GM19239 (cell line): ENCODE measurements at places on chromosomes 5 and 9.

DNA sequence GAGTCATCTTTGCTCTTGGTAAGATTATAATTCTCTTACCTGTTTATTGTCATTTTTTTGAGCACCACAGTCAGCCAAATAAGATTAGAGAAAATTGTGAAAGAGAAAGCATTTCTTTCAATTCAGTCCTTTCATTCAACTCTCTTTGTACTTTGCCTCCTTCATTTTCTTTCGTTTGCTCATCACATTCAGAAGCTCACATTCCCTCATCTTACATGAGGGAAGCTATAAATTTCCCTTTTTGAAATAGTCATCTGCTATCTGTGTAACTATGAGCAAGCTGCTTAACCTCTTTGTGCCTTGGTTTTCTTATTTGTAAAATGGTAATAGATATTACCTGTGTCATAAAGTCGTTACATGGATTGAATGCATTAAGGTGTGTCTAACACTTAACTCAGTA is 41.4 kb downstream of the PAM start:
- no peak for DNase-seq

GRCh38 chr9:37187713-37188439 is 67.5 kb downstream of the ZCCHC7 start:
- DNase-seq, result peak; percentile 24

- DNase-seq, result no peak
Observed at GRCh38 chr9:2934241-2934650, 90.4 kb upstream of the PUM3 start.

GRCh38 chr5:112630246-112631009 is 107.3 kb upstream of the APC start:
- DNase-seq, result no peak

DNA sequence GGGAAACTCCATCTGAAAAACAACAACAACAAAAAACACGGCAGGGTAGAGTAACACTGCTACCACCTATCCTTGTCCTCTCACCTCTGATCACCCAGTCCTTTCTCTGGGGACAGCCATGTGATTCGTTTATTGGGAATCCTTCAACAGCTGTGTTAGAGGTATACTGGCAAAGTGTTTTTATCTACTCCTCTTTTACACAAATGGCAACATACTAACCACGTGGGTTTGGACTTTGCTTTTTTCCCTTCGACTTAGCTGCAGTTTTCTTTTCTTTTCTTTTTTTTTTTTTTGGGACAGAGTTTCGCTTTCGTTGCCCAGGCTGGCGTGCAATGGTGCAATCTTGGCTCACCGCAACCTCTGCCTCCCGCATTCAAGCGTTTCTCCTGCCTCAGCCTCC is 11.2 kb upstream of the SET start:
- DNase-seq, result no peak

GRCh38 chr9:34218446-34218845 is 39.6 kb downstream of the UBAP1 start:
- no peak for DNase-seq

GRCh38 chr5:149054416-149054815 is 8.4 kb downstream of the SH3TC2 start:
- no peak for DNase-seq

DNA sequence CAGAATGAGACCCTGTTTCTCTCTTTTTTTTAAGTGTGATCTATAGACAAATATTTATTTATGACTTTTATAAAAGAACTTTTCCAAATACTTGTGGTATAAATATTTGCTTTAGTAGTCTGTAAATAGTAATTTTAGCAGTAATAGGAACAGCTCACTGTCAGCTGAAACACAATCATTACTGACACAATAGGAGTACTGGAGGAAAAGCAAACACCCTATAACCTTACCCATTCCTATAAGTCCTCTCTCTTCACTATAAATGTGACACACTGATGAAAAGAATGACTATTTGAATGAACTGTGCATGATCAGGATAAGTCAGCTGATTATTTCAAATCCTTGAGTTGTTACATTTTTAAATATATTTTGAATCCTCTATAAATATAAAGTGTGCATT is 72.4 kb downstream of the CDH12 start:
- DNase-seq, result no peak

DNA sequence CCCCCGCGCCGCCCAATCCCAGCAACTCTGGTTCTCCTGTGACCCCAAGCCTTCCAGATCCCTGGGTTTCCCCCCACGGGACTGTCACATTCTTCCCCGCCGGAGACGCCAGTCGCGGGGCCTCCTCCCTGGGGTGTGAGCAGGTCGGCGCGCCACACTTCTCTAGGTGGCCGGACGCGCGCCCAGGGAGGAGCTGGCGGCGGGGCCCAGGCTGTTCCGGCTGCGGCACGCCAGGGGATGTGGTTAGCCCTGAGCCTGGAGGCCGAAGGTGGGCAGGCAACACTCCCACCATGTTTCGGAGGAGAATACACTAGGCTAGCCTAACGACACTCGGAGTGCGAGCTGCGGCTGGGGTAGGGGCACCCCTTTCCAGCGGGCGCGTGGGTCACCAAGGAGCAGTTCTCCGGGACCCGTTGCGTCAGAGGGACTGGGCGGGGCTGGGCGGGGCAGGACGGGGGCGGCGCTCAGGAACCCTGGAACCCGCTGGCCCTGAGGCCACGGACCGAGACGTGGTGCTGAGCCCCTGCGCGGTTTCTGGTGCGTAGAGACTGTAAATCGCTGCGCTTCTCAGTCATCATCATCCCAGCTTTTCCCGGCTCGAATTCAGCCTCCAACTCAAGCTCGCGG is at the start of gene SLC27A6:
TSS of gene SLC27A6 (plus strand) at position 478 of the 627 bp plus-strand sequence. CDS start 650 bp downstream, outside the sequence.
- DNase-seq, result no peak

- no peak for DNase-seq
Observed at GRCh38 chr9:72937545-72937944, 15.3 kb downstream of the ALDH1A1 start.

- no peak for DNase-seq
Observed at GRCh38 chr9:129551393-129551973, 69.4 kb downstream of the C9orf50 start.

GRCh38 chr9:2662496-2662895 is 40.9 kb downstream of the VLDLR start:
- DNase-seq, result no peak

GRCh38 chr5:171907725-171908343 is 98.6 kb downstream of the FBXW11 start:
- DNase-seq, result no peak

- no peak for DNase-seq
Observed at GRCh38 chr9:6960777-6961176, 203.0 kb downstream of the KDM4C start.

GRCh38 chr5:142439207-142439860 is 114.5 kb upstream of the SPRY4 start:
- DNase-seq, result no peak

- no peak for DNase-seq
Observed at GRCh38 chr9:135826188-135826545, 81.2 kb downstream of the CAMSAP1 start.

DNA sequence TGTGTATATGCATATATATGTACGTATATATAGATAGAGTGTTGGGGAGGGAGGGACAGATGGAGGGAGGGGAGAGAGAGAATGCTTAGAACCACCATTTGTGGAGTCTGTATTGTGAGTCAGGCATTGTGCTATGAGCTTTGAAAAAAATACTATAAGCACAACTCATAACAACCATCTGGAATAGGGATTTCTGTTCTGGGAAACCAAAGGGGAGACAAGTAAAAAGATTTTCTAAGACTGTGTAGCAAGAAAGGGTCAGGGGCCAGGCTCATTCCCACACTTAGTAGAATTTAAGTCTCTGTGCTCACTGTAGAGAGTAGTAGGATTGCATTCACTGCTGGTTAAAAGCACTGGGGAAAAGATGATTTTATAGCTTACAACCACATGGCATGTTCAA is 202.3 kb upstream of the SGCD start:
- no peak for DNase-seq

- no peak for DNase-seq
Observed at GRCh38 chr9:13952906-13953305, 361.0 kb downstream of the NFIB start.

GRCh38 chr9:80191108-80191507 is 619.3 kb downstream of the TLE4 start:
- no peak for DNase-seq

DNA sequence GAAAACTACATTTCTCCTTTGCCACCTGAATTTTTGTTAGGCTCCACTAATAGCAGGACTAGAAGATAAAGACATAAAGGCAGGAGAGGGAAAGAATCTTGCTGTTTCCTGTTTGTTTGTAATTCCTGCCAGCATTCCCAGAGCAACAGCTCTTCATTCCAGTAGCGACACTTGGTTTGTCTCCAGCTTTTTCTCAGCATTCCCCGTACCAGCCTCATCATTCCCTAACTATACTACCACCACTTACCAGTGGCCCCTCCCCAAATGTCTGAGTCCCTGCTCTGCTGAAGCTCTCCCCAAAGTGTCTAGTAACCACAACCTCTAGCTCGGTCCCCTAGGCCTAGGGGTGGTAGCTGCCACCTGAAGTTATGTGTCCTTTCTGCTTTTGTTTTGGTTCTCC is 18.6 kb downstream of the CETN3 start:
- DNase-seq, result no peak

- DNase-seq, result no peak
Observed at GRCh38 chr5:60945813-60946187, 795 bp downstream of the NDUFAF2 start.

GRCh38 chr9:14218253-14218652 is 95.7 kb downstream of the NFIB start:
- no peak for DNase-seq

GRCh38 chr9:128898845-128899565 is 17.1 kb downstream of the LRRC8A start:
- DNase-seq, result no peak

GRCh38 chr5:175697846-175698245 is 40.0 kb downstream of the HRH2 start:
- DNase-seq, result no peak

DNA sequence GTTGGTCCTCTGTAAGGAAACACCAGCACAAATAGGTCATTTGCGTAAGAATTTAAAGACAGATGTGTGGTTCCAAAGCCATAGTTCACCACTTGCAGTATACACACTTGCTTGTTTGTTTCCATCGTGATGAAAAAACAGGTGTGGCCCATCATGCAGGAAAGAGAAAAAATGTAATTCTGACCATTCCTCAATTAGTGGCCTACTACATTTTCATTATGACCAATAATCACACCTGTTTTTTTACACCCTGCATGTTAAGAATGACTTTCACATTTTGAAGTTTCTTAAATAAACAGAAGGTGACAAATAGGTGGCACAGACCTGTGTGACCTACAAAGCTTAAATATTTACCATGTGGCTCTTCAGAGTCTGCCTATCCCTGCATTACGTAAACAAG is 2.2 kb upstream of the ICE1 start:
- DNase-seq, result no peak

GRCh38 chr9:8872802-8873201 is 1073.2 kb upstream of the DMAC1 start:
- no peak for DNase-seq

DNA sequence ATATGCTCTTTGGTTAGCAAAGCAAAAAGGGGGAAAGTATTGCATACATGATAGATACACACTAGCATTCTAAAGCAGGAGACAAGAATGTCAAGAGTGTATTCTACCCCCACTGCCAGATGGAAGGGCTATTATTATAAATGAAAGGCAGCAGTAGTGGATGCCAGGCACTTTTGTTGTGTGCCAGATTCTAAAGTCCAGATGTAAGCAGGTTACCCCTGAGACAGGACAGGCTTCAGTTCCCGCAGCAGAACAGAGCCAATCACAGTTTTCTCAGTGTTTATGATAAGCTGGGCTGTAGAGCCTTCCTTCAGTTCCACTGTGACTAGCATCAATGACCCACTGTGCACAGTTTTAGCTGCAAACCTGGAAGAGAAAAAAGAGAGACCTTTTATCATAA is 226.6 kb upstream of the TBCA start:
- DNase-seq, result no peak

GRCh38 chr9:78871086-78871451 is 574.1 kb downstream of the PSAT1 start:
- DNase-seq, result no peak

- DNase-seq, result no peak
Observed at GRCh38 chr9:113499876-113500497, 36.5 kb downstream of the RGS3 start.

DNA sequence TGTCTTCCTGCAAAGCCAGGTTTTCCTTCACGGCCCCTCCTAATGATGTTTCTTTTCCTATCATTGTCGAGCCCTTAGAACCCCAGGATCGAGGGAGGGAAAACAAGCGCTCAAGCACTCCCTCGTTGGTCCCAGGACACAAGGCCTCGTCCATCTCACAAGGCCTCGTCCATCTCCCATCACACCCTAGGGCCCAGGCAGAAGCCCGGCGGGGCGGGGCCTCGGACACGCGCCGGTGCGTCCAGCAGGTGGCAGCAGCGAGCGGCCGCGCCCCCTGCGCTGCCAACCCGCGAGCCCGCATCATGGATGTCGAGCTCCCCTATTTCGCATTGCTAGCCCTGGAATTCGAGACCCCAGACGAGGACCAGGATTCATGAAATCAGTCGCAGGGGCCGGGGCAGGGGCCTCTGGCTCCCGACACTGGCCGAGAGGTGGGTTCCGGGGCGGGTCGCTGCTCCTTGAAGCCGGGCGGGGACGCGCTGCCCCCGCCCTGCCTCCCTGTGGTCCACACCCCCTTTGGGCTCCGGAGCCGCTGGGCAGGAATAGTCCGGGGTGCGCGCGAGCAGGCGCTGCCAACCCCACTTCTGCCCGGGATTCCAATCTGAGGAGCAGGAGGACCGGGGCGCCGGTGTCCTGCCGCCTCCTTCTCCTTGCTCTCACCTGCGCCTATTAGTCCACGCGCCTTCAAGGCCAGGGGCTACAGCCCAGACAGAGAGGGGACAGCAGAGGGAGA is at the start of gene ABLIM3:
TSS of gene ABLIM3 (plus strand) at position 270 of the 733 bp plus-strand sequence. CDS start 603 bp downstream, outside the sequence.
- DNase-seq, result peak; percentile 65

- peak; percentile 16 for DNase-seq
Observed at GRCh38 chr9:75185585-75186170, 97.4 kb downstream of the OSTF1 start.

GRCh38 chr9:124046189-124046588 is 34.6 kb downstream of the LHX2 start:
- DNase-seq, result no peak

- DNase-seq, result no peak
Observed at GRCh38 chr5:175035882-175036533, 311.6 kb downstream of the MSX2 start.
